Thyroid gland (tissue), 4 donors: ENCODE measurements at places on chromosomes 4 and X.

GRCh38 chrX:103782640-103783039, 6.0 kb downstream of the PLP1 start:
- DNase-seq: no peak

- DNase-seq: no peak
Measured at GRCh38 chr4:5884796-5885195, 8.1 kb downstream of the CRMP1 start.

DNA sequence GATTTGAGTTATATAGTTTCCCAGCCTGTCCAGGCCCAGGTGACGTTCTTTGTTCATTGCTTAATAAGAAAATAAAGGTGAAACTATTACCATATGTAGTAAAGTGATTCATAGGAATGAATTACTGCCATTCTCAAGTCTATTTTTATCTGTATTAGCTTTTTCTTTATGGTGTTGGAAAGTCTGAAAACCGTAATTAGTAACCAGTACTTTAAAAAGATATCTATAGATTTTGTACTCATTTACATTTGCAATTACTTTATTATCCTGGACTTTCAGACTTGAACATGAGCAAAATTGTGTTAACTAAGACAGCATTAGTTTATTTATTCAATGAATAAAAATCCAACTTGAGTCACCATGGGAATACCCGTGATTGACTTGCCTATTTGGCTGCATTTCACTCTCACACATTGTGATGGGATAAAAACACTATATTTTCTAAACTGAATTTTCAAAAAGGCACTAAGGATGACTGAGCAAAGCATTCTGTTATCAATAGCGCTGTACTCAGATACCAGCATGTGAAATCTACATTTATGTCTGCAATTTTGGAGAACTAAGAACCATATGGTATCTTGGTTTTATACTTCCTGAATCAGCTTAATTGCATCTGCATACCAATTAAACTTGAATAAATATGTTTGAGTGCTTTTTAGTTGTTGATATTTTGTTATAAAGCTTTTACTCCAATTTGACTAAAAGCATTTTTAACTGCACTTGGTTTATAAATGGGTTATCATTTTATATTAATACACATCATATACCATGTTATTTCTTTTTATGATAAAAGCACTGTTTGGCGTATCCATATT, 154.6 kb downstream of the CCSER1 start:
- no peak for DNase-seq

GRCh38 chr4:101277671-101278070, 69.7 kb downstream of the PPP3CA start:
- DNase-seq: no peak

DNA sequence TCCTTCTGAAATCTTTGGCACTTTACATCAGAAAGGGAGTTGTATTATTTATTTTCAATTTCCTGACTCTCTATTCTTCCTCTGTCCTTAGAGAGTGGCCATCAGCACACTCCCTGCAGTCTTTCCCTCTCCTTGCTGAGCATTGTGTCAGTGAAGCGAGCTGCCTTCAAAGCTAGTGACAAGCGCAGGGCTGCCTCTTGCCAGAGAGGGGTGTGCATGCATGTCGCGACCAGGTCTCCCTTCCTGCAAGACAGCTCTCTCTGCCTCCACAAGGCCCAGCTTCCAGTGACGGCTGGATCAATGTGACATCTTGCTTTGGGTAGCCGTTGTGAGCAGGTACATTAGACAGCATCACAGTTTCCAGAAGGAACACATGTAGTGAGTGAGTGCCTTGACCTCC, 810.9 kb upstream of the TENM3 start:
- DNase-seq: peak; percentile 3

- no peak for DNase-seq
Measured at GRCh38 chr4:144384408-144384807, 243.9 kb upstream of the GYPA start.

DNA sequence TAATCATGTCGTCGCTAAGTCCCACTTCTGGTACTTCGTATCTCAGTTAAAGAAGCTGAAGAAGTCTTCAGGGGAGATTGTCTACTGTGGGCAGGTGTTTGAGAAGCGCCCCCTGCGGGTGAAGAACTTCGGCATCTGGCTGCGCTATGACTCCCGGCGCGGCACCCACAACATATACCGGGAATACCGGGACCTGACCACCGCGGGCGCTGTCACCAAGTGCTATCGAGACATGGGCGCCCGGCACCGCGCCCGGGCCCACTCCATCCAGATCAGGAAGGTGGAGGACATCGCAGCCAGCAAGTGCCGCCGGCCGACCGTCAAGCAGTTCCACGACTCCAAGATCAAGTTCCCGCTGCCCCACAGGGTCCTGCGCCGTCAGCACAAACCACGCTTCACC, 11.3 kb downstream of the PNCK start:
- peak; percentile 36 for DNase-seq

- DNase-seq: no peak
Measured at GRCh38 chr4:113869743-113870375, 108.3 kb upstream of the CAMK2D start.

DNA sequence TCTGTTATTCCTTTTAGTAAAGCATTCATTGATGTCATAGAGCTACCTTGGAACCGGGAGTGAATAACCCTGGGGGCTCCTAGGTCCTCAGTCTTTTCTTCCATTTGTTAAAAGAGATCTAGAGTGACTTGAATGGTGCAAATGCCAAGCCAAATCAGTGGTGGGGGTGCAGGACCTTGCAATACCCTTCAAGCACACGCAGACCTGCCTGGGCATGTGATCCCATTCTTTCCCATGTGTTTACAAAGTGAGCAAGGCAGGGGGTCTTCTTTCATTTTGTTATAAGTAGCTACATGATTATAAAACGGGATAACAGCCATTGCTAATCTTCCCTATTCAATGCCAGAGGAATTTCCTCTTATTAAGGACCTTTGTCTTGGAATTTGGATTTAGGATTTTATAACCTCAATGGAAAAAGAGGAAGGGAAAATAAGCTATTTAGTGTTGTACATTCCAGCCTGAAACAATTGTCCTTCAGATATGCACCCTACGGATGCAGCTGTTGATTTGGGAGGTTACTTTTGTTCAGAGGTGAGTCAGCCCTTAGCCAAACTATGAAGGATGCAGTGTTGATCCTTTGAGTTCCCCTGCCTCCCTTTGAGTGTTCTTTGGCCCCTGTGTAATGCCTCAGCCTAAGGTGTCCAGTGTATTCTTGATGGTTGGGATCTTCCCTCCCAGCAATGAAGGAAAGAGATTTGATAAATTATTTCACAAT, 623.8 kb upstream of the HTR2C start:
- DNase-seq: no peak

- DNase-seq: no peak
Measured at GRCh38 chr4:181982856-181983255, 260.3 kb upstream of the TENM3 start.

DNA sequence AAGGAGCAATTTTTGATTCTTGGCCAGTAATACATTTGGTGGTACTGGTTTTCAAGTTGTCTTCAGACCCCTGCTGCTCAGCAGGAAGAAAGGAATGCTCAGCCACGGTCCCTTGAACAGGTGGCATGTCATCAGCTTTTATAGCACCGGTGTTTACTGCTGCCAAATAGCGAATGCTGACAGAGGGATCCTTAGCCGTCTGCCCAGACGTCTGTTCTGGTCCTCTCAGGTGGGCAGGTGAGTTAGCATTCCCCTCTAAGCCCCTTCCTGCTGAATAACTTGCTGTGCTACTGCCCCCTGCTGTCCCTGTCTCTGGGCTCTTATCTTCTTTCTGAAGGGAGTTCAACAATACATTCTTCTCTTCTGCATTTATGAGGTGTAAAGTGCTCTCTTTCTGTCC, 28.4 kb downstream of the BOD1L1 start:
- peak; percentile 74 for DNase-seq

GRCh38 chr4:25297528-25298242, 14.9 kb upstream of the ZCCHC4 start:
- no peak for DNase-seq

GRCh38 chr4:113398441-113399143, 349.1 kb downstream of the ANK2 start:
- DNase-seq: no peak

DNA sequence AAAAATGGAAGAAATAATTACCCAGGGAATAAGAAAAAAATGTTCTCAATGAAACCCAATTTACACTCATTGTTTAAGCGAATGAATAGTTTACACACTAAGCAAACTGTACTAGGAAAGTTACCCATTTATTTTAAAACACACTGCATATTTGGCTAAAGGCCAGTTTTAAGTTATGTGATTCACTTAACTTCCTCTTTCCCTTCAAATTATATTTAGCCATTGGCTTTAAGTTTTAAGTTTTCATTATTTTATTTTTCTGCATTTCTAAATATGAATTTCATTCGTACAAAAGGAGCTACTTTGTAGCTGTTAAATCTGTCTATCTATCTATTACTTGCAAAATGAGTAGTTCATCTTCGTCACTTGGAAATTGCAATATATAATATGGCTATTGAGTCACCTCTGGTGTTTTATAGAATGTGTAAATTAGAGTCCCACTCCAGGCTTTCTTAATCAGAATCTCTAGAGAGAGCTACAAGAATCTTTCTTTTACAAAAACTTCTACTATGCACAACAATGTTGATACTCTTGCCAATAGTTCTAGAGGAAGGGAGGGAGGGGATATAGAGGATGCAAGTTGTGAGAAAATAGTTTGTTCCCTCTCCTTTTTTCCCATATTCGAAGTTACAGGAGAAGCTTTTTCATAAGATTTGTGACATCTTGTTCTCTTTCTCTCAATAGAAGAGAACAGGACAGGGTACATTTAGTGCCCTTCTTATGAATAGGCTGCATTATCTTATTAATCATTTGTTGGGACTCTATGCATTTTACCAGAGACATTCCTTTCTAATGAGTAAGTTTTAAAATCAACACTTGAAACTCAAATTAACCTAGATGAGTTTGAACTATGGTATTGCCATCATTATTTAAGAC, 41.8 kb downstream of the SULT1B1 start:
- DNase-seq: no peak

DNA sequence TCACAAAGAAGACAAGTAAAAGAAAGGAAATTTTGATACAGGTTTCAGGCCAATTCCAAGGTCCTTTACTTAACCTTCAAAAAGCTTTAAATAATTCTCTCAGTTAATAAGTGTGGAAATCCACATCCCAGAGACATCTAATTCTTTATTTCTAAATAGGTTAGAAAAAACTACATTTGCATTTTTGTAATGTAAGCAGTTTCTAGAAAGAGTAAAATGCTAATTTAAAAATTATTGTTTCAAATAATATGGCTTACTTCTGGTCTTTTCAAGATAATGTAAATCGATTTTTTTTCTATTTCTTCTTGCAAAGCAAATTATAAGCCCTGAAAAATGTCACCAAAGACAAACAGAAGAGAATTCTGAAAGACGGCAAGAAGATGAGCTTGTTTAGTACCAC, 180.4 kb upstream of the HHIP start:
- DNase-seq: no peak

GRCh38 chr4:15244354-15244753, 183.5 kb upstream of the C1QTNF7 start:
- no peak for DNase-seq

- DNase-seq: no peak
Measured at GRCh38 chrX:19272452-19272851, 71.3 kb upstream of the PDHA1 start.

DNA sequence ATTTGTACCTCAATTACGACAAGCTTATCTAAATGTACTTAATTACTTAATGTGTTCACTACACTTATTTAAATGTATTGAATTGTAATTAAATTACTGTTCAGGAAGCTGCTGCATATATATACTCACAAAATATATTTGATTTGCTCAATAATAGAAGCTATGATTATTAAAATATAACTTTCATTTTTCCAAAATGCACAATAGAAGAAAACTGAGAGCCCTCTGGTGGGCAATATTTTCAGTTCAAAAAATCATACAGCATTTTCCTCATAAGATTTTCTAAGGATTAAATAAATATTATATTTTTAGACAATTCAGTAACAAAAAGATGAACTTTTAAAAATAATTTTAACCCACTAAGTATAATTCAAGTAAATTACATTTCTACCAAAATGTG, 217.3 kb downstream of the DKK2 start:
- DNase-seq: no peak

- DNase-seq: no peak
Measured at GRCh38 chr4:80878218-80878617, 152.3 kb upstream of the BMP3 start.

DNA sequence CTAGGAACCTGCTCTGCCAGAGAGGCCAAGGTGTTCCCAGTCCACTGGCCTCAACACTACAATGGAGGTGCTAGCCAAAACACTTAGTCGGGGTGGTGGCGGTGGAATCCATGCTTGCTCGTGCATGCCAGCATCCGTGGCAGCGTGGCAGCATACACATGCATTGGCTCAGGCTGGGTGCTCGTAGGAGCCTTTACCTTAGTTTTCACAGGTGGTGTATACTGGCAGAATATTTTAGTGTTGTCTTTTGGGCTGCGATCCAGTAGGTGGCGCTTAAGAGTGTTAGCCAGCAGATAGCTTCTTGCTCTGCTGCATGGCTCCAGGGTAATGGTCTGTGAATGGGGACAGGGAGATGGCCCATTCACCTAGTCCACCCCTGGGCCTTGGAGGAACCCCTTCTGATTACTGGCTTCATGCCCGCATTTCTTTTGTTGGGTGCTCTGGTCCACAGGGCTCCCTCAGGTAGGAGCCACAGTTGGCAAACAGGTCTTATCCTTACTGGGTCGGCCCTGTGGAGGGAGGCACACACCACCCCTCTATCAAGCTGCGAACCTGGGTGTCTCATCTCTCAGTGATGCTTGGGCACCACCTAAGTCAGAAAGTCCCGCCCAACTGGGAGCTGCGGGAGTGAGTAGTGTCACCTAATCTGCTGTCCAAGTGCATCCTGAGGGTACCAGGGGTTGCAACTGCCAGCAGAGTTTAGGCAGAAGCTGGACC, 40.0 kb downstream of the RIPPLY1 start:
- DNase-seq: peak; percentile 2

DNA sequence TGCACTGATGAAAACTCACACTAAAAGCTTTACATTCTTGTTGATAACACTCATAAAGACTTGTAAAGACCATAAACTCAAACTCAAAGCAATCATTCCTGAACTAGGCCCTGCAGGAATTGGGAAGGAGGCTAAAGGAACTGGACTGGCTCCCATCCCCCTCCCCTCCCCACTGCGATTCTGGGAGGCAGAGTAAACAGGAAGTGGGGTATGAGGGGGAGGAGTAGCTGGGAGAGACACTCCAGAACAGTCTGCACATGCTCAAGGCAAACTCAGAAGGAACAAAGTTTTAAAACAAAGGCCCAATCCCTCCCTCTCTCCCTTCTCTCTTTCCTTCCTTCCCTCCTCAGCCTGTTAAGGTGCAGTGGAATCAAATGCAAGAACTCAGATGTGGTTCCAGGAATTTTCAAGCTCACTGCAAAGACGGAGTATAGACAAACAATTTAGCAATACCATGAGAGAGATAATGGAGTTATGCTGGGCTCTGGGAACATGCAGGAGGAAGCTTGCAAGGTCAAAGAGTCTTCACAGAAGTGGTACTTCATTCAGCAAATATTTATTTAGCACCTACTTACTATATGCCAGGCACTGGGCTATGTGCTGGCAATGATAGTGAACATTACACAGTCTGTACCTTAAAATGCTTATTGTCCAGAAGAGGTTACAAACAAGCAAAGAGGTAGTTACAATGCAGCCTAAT, 15.9 kb downstream of the MID1IP1 start:
- DNase-seq: peak; percentile 57

- no peak for DNase-seq
Measured at GRCh38 chrX:134480061-134480460, 20.1 kb downstream of the HPRT1 start.

- no peak for DNase-seq
Measured at GRCh38 chrX:132651421-132652086, 162.7 kb upstream of the MBNL3 start.

- DNase-seq: no peak
Measured at GRCh38 chr4:3516836-3517730, 15.1 kb downstream of the LRPAP1 start.

- no peak for DNase-seq
Measured at GRCh38 chr4:180164799-180165198, 2078.4 kb upstream of the TENM3 start.
